SJCRH30 (cell line): ENCODE measurements at places on chromosomes 4 and X. TPM values are rescaled to one million over a fixed set of nuclear protein-coding genes. Genes with fewer than 3 reads are reported as not detected.
A peak's percentile ranks its signal among the peaks of the same experiment; 100 is the strongest.

The RHOH gene
- total RNA-seq = not detected in 2 replicates

DNA sequence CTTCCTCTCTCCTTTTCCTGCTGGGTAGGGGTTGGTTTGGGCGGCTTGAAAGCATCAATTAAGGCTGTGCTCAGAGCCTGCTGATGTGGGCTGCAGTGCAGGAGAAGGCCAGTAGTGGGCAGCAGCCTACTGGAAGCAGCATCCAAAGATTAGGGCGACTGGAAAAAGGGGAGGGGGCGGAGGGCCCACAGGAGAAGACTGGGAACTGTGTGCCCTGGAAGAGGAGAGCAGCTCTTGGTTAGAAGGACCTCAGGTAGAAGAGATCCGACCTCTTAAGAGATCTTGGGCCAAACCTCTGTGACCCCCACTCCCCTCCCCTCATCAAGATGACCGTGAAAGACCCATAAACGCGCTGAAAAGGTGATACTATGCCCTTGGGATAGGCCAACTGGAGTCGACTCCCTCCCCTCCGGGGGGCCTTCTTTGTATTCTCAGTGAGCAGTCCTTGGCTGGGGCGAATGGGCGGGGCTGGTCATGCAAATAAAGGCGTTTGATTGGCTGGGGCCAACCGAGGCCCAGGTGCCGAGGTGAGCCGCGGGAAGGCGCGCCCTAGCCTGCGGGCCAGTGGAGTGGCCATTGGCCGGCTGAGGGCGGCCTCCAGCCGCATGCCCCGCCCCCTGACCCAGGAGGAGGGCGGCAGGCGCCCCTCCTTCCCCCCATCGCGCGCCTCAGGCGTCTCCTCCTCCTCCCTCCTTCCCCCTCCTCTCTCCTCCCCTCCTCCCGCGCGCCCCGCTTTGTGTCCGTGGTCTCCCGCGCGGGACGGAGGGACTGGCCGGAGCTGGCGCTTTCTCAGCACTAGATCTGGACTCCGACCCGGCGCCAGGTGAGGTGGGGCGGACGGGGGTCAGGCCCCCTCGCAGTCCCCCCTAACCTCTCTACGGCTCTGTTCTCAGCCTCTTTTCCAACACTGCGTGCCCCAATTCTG, 10.1 kb downstream of the DLG3 start:
- peak; percentile 92 for DNase-seq

The SLC9B1 gene
- total RNA-seq = 0.22 and 0.91 TPM in 2 replicates

GRCh38 chrX:112826023-112826422, 14.6 kb downstream of the AMOT start:
- DNase-seq = no peak

The IL1RAPL2 gene
- total RNA-seq = 0.05 and 0.06 TPM in 2 replicates

DNA sequence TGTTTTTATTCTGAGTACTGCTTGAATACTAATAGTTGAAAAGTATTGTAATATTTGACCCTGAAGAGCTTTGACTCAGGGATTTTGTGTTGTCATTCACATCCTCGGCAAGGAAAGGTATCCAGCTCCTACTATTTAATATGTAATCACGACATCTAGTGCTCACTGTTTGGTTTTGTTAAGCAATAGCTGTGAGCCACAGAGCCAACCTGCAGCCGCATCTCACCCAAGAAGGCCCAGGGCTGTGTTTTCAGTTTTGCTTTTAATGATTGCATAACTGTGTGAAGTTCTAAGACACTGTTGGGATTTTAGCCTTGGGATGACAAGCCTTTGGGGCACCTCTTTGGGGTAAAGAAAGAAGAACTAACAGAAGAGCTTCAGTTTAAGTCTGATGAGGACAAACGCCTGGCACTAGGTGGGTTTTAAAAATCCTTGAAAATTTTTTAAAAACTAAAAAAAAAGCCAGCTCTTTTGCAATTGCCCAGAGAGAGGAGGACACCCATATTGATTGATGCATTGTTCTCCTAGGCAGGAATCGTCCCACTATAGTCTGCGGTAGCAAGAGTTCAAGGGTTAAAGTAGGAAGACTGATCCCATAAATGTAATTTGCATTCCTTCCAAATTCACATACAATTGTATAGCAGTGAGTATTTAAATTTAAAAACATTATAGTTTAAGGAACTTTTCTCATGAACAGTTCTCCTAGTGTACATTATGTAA, 157.8 kb downstream of the RELL1 start:
- DNase-seq = no peak

DNA sequence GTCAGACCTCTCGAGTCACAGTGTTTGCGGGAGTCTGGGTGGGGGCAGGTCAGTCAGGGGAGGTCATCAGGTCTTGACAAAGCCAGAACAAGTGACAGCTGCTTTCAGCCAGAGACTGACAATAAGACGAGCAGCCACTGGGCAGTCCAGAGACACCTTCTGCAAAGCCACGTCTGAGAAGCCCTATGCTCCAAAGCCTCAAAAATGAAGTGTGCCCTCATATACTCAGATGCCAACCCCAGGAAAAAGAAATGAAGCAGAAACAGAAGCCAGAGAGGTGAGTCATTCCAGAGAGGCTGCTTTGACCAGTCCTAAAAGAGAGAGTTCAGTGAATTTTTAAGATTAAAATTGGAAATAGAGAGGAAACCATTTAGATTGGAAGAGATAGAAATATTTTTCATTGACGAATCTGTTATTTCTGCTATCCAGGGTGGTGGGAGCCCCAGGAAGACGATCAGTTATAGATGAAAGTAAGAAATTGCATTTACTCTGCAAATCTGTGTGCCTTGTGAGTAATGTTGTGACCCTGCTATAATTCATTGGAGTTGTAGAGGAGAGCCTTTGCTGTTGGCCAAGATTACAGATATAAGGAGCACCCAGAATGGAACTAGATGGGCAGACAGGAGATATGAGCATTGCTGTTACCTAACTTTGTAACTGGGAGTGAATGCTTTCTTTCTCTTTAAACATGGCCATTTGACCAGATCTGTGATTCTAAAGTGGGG, 77.9 kb downstream of the LRRC66 start:
- DNase-seq = no peak

The NSUN7 gene
- 1.5 and 2.0 TPM in 2 replicates for total RNA-seq

DNA sequence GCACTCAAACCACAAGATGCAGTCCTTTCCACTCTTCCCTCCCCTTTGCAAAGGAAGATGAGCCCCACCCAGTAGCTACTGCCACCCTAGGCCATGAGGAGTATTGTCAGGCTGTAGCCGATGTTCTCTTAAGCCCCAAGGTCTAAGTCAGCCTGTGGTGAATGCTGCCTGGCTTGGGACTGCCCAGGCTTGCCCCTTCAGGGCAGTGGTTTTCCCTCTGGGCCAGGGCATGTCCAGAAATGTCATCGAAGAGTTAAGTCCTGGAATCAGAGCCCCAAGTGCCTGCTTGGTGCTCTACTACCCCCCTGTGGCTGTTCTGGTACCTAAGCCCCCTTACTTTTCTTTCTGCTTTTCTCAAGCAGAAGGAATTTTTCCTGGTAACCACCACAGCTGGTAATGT, 11.8 kb upstream of the PGK1 start:
- peak; percentile 48 for DNase-seq

GRCh38 chr4:158535130-158535614, 13.5 kb downstream of the RXFP1 start:
- DNase-seq = no peak

DNA sequence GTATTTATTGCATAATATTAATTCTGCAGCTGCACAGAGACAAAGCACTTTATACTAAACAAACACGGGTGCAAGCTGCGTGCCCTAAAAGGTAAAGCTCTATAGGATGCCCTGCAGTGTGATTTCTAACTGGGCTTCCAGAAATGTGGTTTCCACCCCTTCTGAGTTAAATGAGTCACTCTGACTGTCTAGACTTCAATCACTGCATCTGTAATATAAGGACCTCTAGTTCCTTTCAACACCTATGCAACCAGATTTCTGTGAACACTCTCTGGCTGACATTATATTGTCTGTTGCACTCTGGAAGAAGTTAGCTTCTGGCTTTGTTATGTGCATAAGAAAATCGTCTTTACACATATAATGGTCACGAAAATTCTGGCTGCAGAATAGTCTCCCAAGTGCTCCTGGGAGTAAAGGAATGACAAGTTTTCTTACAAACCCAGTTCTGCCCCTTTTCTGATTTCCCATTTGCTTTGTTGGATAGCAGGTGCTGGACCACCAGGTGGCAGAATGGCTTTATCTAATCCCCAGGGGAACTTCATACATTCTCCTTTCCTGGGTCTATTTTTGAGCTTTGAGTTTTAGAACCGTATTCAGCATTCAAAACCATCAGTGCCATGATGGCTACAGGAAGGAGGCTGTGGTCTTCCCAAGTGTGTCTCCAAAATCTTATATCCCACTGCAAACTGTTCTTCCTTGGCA, 842.2 kb downstream of the STIM2 start:
- DNase-seq = peak; percentile 67

DNA sequence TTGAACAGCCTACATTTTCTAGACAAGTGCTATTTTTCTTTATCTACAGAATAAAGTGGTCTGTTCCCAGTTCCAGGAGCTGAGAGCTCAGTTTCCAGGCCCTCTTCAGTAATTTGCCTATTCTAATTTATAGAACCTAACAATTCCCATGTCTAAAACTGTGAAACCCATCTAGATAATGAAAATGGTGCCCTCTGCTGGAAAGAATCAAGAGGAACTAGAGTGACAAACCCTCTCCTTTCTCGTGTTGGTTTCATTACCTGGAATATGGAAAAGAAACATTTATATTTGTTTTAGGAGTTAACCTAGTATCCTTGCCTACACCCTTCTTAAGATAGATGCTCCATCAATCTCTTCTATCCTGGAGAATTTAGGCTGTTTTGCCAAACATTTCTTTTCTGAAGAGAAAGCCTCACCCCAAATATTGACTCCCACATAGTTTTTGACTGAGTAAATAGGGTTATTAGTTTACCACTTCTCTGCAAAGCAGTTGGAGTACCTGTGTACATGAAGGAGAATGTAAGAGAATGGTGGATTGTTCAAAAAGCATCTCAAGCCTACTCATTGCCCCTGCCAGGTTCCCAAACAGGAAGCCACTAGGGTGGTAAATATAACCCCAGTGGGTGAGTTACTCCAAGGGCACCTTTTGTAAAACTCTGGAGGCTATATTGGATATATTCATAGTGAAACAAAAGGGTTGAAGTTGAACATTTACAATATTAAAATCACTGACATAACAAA, 121.6 kb downstream of the RASL11B start:
- DNase-seq = peak; percentile 91

DNA sequence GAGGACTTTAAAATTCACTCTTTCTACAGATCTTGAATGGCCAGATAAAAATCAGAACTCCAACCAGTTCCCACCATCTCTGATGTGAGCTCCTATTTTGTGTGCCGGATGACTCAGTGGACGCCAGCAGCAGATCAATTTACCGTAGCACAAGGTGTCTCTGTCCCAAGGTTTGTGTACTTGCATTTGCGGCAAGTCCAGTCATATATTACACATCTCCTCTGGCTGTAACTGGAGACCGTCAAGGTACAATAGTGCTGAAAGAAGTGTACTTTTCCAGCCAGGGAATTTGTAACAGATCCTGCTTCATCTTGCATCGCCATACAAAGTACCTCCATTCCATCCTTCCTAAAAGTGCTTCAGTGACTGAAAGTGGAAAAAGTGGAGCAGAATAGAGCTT, 108.2 kb upstream of the SORBS2 start:
- no peak for DNase-seq

DNA sequence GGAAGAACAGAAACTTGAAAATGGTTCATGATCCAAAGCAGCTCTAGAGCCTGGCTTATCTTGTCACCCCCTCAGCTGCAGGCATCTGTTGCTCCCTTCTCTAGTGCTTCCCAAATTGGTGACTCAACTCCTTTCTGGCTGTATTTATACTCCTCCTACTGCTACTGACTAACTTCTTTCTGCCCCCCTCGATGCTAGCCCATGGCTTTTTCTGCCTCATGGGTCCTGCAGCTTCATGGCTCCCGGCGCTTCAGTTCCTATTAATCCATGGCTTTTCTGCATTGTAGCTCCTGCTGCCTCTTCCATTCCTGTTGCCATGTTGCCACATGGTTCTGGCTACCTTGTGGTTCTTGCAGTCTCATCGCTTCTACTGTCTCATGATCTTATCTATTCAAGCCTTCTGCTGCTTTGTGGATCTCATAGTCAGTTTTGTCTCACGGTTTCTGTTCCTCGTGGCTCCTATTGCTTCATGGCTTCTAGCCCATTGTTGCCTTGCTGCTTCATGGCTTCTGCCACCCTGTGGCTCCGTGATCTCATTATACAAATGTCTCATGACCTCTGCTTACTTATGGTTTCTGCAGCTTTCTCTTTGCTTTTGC, 48.1 kb downstream of the SMC1A start:
- DNase-seq = no peak

The HSFX3 gene
- not detected in 2 replicates for total RNA-seq

DNA sequence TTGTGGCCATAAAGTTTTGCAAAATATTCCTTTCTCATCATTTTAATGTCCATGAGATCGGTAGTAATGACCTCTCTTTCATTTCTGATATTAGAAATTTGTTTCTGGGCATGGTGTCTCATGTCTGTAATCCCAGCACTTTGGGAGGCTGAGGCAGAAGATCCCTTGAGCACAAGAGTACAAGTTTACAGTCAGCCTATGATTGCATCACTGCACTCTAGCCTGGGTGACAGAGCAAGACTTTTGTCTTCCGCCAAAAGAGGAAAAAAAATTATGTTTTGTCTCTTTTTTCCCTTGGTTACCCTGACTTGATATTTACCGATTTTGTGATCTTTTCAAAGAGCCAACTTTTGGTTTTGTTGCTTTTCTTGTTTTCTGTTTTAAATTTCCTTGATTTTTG, 10.8 kb upstream of the NKAP start:
- DNase-seq = no peak

The CLGN gene
- total RNA-seq = 4.2 and 5.5 TPM in 2 replicates

- DNase-seq = no peak
These were observed 219.5 kb downstream of the HS6ST2 start for GRCh38 chrX:132738951-132739350.

The CD38 gene
- 0.03 and 0.06 TPM in 2 replicates for total RNA-seq

The ITM2A gene
- not detected in 2 replicates for total RNA-seq

DNA sequence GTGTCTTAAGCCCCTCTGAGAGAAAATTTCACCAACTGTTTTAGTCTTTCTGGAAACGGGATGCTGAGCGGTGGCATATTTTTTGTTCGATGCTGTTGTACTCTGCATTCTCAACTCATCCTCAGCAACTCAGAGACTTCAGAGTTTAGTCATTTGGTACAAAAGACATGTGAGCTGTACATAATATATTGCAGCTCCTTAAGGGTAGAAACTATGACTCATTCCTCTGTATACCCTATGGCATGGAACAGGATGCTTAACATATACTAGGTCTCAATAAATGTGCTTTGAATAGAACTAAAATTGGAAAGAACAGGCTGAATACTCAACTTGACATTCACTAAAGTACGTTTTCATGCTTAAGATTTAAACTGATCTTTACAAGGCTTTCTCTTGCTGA, 130.5 kb upstream of the SLITRK2 start:
- DNase-seq = no peak

The STEEP1 gene
- 88.9 and 91.5 TPM in 2 replicates for total RNA-seq

The GAGE12F gene
- total RNA-seq = not detected in 2 replicates

- no peak for DNase-seq
These were observed 37.7 kb downstream of the ERVMER34-1 start for GRCh38 chr4:52713456-52713937.
